Right ventricle myocardium superior (tissue), 1 donor: ENCODE measurements at places on chromosomes 4 and X. TPM values are rescaled to one million over a fixed set of nuclear protein-coding genes. Genes with fewer than 3 reads are reported as not detected.

The GAGE2A gene
- total RNA-seq, result not detected

The PABPC5 gene
- 0.48 TPM for total RNA-seq

The LDB2 gene
- total RNA-seq, result 18.5 TPM

The PDE6B gene
- 1.1 TPM for total RNA-seq

GRCh38 chr4:77110730-77111129, 34.9 kb upstream of the CCNI start:
- no peak for DNase-seq

- DNase-seq, result peak; percentile 58
Measured at GRCh38 chrX:129781134-129781672, 1.5 kb downstream of the SASH3 start.

DNA sequence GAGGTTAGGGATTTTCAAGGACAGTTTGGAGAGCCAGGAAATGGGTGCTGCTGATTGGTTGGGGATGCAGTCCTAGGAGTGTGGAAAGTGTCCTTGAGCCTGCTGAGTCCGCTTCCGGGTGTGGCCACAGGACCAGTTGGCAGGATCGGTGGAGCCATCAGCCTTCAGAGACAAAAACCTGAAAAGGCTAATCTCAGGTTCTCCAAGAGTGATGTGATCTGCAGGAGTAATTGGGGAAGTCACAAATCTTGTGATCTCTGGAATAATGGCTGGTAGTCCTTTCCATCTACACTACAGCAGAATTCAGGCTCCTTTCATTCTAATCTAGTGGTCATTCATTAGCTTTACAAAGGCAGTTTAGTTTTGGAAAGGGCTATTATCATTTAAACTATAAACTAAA, 55.9 kb upstream of the BMP2K start:
- no peak for DNase-seq

GRCh38 chrX:121781991-121782390, 734.6 kb downstream of the GLUD2 start:
- no peak for DNase-seq

GRCh38 chr4:48197643-48198237, 63.7 kb upstream of the TXK start:
- no peak for DNase-seq

GRCh38 chr4:4607336-4608213, 65.7 kb upstream of the STX18 start:
- DNase-seq, result no peak

GRCh38 chr4:12723849-12724447, 760.2 kb downstream of the RAB28 start:
- DNase-seq, result no peak

GRCh38 chrX:140509468-140510305, 4.8 kb upstream of the SOX3 start:
- no peak for DNase-seq

DNA sequence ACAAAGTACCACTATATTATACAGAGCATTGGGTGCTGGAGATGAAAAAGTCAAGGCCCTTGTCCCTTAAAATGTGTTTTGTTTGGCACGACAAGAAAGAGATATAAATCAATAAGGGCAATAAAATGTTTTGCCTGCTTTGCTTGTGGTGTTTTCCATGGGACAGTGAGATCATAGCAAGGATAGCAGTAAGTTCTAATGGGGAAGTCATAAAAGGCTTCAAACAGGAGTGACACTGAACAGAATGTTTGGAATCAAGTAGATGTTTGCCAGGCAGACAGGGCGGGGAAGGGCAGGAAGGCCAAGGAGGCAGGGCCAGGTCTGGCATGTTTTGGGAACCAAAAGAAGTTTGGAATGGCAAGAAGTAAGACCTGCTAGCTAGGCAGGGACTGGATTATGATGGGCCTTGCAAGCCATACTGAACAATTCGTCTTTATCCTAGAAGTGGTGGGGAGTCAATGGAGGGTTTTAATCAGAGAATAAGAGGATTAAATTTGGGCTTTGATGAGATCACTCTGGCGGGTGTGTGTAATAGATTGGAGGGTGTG, 16.4 kb downstream of the FGF2 start:
- DNase-seq, result no peak

- no peak for DNase-seq
Measured at GRCh38 chrX:45758319-45758718, 557.6 kb upstream of the DIPK2B start.

DNA sequence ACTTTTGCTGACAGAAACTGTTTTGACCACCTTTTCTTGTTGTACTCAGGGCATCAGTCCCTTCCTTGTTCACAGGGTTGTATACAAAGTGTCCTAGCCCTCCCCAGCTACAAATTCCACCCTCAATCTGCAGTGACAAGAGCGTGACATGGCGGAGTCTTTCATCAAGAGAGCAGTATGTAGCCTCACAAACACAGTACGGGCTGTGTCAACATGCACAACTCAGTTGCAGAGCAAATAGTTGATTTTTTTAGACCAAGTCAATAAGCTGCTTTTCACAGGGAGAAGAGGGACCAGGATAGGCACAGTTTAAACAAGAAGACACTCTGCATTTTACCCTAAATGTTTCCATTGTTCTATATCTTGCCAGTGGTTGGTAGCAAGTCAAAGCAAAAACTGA, 8.6 kb upstream of the HS6ST2 start:
- no peak for DNase-seq

- DNase-seq, result no peak
Measured at GRCh38 chr4:1873291-1873690, 2.1 kb downstream of the NSD2 start.

- no peak for DNase-seq
Measured at GRCh38 chrX:122135070-122135469, 1049.0 kb upstream of the GRIA3 start.

GRCh38 chrX:140715787-140716186, 6.2 kb downstream of the LINC00632 start:
- DNase-seq, result no peak

DNA sequence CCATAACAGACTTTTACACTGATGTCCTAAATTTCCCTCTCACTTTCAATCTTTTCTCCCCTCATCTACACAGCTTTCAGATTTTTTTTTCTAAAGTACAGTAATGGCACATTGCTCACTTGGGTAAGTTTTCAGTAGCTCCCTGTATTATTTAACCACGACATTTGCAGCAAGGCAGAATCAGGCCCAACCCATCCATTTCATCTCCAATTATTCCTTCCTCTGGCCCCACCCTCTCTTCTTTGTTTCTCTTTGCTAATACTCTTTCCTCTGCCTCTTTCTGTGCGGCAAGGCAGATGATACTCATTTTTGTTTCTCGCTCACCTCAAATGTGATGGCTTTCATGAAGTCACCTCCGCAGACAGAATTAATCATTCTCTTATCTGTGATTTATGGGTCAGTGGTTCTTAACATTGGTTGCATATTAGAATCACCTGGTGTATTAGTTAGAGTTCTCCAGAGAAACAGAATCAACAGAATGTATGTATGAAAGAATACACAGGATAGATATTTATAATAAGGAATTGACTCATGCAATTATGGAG, 43.4 kb upstream of the GATB start:
- no peak for DNase-seq

DNA sequence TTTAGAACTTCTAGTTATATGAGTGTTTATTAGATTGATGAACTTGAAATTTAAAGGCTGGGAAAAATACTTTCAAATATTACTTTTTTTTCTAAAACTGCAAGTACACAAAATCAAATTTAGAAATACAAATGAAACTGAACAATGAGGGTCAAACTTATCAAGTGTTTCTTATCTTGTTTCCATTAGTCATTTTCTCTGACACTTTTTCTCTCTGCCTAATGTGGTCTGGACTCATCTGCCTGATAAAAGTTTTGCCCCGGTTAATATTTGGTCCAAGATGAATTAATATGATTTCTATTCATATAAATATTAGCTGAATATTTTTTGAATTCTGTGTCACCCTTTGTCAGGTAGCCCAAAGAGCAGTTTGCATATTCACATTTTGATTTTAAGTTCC, 8.7 kb upstream of the HPGDS start:
- no peak for DNase-seq
